KG1 (cell line): ENCODE measurements at places on chromosomes 6 and 20.

- no peak for DNase-seq
Measured at GRCh38 chr20:17617212-17617867, 47.5 kb downstream of the DSTN start.

GRCh38 chr6:51578994-51579393, 508.4 kb downstream of the PKHD1 start:
- no peak for DNase-seq

GRCh38 chr6:14107711-14108494, 9.7 kb upstream of the CD83 start:
- DNase-seq: no peak

DNA sequence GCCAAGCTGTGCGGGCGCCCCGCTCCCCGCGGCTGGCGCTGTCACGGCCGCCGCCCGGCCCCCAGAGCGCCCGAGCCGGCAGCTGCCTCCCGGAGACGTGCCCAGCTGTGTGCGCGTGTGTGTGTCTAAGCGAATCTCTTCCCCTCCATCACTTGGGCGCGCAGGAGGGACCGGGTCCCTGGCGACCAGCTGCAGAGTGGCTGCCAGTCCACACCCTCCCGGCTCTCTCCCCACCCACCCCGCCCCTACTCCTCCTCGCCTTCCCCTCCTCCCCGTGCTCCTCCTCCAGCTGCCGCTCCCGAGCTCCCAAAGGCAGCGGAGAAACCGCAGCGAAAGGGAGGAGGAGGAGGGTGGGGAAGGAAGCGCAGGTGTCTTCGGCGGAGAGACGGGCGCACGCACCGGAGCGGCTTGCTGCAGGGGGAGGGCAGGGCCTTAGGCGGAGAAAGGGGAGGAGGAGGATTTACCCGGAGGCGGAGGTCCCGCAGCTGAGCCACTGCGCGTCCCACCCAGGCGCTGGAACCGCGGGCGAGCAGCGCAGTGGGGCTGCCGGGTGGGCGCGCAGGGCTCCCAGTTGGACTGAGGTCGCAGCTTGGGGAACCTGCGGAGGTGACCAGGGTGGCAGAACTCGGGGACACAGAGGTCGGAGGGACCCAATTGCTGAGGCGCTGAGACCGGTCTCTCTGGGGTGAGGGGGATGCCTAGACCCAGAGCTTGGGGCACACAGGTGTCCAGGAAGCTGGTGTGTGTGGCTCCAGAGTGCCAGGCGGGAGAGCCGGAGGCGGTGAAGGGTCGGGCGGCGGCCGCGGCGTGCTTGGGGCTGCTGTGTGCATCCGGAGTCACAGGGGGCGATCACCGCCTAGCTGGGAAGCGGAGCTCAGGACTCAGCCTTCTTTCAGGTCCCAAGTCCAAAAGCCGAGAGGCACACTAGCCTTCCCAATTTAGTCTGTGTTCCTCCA, at the start of gene HS3ST5:
Gene HS3ST5 (minus strand): TSS at position 198 of the 956 bp plus-strand sequence. CDS start 280,178 bp downstream, outside the sequence.
- DNase-seq: no peak

- no peak for DNase-seq
Measured at GRCh38 chr6:132020138-132020581, 69.0 kb upstream of the CCN2 start.

DNA sequence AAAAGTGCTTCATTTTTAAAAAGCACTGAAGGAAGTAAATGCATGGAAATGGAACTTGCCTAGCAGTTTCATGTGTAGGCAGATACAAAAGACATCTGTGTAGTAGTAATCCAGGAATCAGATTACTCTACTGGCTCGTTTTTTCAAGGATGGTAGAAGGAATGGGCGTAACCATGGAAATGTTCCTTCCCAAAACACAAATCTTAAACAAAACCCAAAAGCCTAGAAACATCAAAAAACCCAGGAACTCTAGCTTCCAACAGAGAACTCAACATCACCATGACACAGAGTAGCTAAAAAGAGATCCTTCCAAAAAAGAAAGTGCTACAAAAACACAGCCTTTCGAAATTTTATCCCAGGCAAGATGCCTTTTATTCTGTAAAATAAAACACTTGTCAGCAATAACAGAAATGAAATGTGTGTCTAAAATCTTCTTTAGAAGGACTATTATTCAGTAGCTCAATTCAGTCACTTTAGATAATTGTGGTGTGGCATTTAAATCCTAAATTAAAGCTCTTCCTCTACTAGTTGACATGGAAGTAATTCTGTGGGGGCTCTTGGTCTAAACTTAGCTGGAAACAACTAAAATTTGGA, 81.7 kb downstream of the FAM217A start:
- no peak for DNase-seq

DNA sequence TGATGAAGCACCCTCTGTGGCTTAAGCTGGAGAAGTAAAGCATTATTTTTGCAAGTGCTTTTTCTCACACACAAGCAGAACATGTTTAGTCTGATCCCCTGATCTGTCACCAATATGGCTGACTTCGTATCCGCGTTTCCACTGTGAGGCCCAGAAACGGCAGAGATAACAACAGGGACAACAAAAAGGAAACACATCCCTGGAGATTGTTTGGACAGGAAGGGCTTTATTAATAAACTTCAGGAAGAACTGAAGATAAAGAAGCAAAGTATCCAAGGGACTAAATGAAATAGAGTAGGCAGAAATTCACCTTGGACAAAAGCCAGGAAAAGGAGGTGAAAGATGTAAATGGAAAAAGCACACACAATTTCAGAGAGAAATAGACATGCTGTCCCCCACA, 49.2 kb downstream of the RARS2 start:
- DNase-seq: no peak

- no peak for DNase-seq
Measured at GRCh38 chr6:36493319-36493718, 50.5 kb downstream of the KCTD20 start.

GRCh38 chr6:90140683-90141082, 156.0 kb downstream of the BACH2 start:
- DNase-seq: no peak

- DNase-seq: no peak
Measured at GRCh38 chr6:166987930-166988329, 11.3 kb upstream of the CEP43 start.

GRCh38 chr6:112909781-112910180, 562.7 kb downstream of the RFPL4B start:
- DNase-seq: no peak

GRCh38 chr20:19223640-19224039, 11.2 kb downstream of the SLC24A3 start:
- DNase-seq: no peak

GRCh38 chr20:4008877-4009276, 6.5 kb downstream of the RNF24 start:
- no peak for DNase-seq

GRCh38 chr6:35027807-35028206, 113.3 kb downstream of the TCP11 start:
- no peak for DNase-seq

- no peak for DNase-seq
Measured at GRCh38 chr20:58986968-58987517, 6.0 kb downstream of the NELFCD start.
